Right cardiac atrium (tissue), 5 donors: ENCODE measurements at places on chromosomes 12 and 14. TPM values are rescaled to one million over a fixed set of nuclear protein-coding genes. Genes with fewer than 3 reads are reported as not detected.

DNA sequence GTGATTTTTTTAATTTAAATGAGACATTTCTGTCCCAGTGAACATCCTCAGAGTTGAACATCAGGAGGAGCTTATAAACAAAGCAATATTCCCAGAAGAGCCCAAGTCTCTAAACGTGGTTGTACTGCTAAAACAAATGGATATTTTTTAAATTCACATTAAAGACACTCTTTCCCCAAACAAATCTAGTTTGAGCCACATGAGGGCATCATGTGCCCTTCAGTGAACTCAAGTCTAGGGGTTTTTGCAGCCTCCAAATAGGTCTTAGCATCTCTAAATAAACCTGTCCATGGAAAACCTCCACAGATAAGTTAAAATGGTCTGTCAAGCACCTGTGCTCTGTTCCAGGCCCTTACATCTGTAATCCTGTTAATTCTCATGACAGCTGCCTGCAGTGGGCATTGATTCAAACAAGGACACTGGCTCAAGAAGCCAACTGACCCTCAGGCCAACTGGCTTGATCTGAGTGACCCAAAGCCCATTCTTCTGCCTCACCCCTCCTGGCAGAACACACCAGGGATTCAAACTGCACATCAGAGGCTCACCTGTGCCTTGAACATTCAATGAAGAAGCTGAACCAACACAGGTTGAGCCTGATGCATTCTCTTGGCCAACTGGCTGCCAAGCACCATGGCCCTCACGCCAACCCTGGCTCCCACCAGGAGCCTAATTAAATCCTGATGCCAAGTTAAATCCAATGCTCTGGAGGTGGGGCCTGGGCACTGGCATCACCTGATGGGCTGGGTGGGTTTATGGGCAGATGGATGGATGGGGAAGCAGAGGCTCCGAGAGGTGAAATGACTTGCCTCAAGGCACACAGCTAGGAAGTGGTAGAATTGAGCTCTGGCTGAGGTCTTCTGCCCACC, 8.6 kb downstream of the ISCU start:
- no peak for DNase-seq

- DNase-seq = no peak
Measured at GRCh38 chr12:51419425-51420193, 5.0 kb upstream of the SLC4A8 start.

GRCh38 chr14:102079700-102079979, 7.2 kb downstream of the HSP90AA1 start:
- DNase-seq = no peak

Gene GTF2H3
- total RNA-seq = 15.3 TPM

Gene CELA1
- 0.26 TPM for total RNA-seq
